ENCODE measurements at places on chromosomes 7 and 10. TPM values are rescaled to one million over a fixed set of nuclear protein-coding genes. Genes with fewer than 3 reads are reported as not detected.

DNA sequence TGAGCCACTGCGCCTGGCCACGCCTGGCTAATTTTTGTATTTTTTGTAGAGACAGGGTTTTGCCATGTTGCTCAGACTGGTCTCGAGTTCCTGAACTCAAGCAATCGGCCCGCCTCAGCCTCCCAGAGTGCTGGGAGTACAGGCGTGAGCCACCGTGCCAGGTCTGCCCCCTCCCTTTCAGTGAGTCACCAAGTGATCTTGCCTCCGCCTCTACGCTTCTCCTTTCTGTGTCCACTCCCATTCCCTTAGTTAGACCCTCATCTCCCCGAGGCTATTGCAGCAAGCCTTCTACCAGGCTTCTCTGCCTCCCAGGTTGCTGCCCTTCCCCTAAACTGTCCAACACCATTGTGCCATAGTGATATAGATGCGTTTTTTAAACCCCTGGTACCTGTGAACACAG lies 32.9 kb downstream of the CDC123 start:
- DNase-seq: no peak

DNA sequence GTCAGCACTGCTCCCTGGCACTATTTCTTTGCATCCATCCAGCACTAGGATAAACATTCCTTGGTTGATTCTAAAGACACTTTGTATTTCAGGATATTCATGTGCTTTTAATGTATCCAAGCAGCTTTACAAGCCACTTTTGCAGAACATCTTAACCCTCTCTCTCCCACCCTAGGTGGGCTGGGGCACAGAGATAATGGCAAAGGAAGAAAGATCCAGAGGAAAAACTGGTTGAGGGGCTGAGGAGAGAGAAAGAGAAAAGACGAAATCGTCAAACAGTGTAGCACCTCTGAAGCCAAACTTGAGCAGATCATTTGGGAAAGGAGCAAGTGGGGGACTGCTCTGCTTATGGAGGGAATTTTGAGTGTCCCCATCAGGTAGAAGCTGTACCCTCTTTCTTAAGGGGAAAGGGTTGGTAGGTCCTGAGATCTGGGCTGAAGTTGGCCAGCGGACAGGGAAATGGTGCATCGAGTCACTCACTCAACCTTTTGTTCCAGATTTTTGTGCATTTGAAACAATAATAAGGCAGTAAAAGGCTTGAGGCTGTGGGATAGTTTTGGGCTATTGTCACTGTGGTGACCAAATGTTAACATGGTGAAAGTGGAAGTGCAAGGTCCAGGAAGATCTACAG lies 4.2 kb upstream of the HOXA13 start:
- no peak for DNase-seq

Gene MAT1A
- total RNA-seq: not detected

Gene ASZ1
- total RNA-seq: not detected

Gene TEX36
- total RNA-seq: not detected

- DNase-seq: peak; percentile 14
Measured at GRCh38 chr7:18116661-18117060, 89.0 kb upstream of the PRPS1L1 start.

Gene PLCE1
- 6.7 TPM for total RNA-seq

Gene RELN
- total RNA-seq: 0.63 TPM

- DNase-seq: peak; percentile 48
Measured at GRCh38 chr7:66344166-66344565, 139.0 kb downstream of the TPST1 start.

- DNase-seq: no peak
Measured at GRCh38 chr10:47025540-47026300, 114.5 kb downstream of the PTPN20 start.

DNA sequence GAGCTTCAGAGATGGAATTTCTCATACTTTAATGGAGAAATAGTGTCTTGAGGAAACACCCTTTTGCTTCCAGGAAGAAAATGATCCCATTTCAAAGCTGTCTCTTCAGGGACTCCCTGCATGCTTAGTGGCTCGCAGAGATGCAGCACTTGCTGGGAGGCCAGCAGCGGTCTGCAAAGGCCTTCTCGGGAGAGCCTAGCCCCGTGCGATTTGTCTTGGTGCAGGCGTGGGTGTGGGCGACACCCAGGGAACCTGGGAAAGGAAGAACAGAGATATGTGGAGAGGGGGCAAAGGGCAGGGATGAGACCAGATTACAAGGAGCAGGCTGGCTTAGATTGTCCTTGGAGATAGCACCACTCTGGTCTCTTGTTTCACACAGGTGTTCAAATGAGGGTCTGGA lies 352.3 kb upstream of the PODXL start:
- DNase-seq: no peak

GRCh38 chr10:2476218-2476811 lies 591.0 kb upstream of the PFKP start:
- no peak for DNase-seq

DNA sequence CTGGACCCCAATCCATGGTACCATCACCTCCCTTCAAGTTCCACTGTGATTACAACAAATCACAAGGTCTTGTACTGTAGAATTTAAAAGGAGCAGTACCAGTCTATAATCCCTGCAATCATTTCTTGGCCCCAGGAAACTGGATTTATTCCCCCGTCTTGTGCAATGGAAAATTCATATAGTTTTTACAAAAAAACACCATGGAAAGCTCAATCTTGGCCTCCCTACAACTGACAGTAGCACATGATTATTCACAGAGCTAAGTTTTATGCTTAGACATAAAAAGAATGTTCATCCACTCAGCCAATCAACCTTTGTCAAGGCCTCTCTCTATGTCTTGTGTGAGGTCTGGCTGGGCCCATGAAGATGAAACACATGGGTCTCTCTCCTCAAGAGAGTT lies 10.2 kb downstream of the DGKI start:
- no peak for DNase-seq

DNA sequence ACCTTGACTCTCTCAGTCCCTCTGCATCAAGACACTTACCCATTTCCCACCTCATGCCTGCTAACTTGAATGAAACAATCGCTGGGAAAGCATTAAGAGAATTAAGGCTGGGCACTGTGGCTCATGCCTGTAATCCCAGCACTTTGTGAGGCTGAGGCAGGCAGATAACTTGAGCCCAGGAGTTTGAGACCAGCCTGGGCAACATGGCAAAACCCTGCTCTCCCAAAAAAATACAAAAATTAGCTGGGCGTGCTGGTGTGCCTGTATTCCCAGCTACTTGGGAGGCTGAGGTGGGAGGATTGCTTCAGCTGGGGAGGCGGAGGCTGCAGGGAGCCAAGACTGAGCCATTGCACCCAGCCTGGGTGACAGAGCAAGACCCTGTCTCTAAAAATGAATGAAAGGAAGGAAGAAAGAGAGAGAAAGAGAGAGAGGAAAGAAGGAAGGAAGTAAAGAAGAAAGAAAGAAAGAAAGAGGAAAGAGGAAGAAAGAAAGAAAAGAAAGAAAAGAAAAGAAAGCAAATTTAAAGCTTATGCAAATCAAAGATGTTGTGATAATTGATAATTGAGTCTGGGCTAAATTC lies 646 bp downstream of the SERPINE1 start:
- no peak for DNase-seq

GRCh38 chr7:157152391-157152937 lies 13.7 kb downstream of the UBE3C start:
- DNase-seq: no peak

DNA sequence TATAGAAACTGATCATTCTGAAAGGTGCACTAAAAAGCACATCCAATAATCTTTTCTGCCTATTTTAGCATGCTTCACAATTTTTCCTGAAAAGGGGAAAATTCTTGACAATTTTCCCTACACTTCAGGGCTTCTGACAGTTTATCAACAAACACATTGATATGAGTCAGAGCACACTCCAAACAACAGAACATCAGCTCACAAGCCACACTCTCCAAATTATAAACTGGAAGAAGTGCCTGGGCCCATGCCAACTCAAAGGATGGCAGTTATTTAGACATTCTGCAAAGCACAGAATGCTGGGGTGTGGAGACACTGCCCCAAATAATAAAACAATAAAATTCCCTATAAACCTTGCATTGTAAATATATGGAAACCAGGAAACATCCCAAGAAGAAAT lies 90.8 kb downstream of the ELAPOR2 start:
- peak; percentile 29 for DNase-seq

- DNase-seq: peak; percentile 18
Measured at GRCh38 chr10:29702273-29703164, 67.7 kb upstream of the SVIL start.

- DNase-seq: no peak
Measured at GRCh38 chr10:23013581-23014335, 81.6 kb upstream of the MSRB2 start.

DNA sequence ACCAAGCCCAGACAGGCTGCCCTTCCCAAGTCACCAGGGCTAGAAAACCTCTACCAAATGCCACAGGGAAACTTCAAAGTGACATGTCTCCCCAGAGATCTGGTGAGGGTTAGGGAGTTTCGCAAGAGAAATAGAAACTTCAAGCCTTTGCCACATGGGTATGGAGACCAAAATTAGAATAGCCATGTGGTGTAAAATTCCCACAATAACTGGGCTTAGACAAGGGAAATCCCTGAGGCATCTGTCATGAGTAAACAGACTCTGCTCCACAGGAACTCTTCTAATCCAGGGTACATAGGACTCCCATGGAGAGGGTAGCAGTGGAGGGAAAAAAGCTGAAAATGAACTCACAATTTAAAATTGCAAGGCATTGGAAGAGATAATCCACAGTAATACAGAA lies 14.3 kb downstream of the ADAM12 start:
- peak; percentile 96 for DNase-seq

Gene KCNH2
- not detected for total RNA-seq

Gene ECHDC3
- 3.2 TPM for total RNA-seq

Gene IL15RA
- not detected for total RNA-seq

Gene TMEM270
- not detected for total RNA-seq

DNA sequence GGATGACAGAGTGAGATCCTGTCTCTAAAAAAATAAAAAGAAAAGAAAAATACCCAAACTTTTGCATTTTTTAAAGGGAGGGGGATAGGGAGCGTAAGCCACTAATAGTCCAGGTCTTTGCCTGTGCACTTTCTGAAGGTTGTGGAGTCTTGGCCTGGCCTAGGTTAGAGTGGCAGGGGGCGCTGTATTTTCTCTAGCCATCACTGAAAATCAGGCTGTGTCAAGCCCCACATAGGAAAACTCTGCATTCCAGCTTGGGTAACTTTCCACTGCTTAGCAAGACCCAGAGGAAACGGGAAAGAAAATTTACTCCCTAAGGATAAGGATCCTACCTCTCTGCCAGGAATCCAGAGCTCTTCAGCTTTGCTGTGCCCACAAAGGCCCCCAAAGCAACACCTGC lies 10.5 kb upstream of the PAX4 start:
- DNase-seq: no peak

DNA sequence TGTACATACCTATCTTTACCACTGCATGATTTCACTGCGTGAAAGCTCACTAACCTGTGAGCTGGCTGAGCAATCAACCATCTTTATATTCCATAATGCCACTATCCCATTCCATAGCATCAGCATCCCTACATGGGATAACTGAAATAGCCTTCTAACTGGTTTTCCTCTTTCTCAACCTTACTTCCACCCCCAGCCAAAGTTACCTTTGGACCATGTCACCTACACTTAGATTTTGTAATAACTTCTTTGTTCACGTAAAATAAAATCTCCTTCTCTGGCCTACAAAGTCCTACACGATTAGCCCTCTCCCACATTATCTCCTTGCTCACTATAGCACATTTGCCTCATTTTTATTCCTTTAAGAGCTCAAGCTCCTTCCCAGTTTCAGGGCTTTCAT lies 2.5 kb downstream of the PSMA2 start:
- no peak for DNase-seq

Gene CNNM1
- 0.32 TPM for total RNA-seq

DNA sequence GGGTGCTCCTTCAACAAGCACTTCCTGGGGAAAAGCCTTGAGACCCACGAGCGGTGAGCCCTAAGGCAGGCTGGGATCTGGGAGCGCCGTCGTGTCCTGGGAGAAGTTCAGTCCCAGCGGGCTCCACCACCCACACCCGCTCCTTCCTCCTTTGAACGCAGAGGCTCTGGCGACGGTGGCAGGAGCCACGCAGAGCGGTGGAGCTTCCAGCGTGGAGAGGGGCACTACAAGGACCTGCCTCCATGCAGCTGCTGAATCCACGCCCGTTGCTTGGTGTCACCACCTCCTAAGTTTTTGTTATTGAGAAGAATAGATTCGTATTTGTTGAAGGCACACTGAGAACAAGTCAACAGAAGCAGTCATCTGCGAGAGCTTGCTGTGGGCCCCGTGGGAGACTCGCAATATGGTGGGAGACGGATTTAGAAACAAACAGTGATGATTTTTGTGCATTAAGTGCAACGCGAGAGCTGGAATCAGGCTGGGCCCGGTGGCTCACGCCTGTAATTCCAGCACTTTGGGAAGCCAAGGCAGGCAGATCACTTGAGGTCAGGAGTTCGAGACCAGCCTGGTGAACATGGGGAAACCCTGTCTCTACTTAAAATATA lies 60.1 kb upstream of the SDK1 start:
- DNase-seq: no peak

DNA sequence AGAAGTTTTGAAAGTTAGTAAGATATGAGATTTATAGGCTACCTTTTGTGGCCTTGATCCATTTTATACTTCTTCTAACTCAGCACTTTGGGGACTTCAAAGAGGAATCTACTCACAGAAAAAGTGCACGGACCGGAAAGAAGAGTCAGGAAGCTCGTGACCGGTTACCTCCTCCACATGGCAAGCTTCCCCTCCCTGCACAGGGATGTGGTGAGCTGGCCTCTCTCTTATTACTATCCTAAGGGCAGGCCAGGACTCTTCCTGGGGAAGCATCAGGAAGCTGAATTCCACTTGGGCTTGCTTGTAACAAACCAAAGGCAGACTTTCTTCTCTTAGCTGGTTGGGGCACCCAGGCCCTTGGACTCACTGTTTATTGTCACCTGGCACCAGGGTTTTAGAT lies 170.8 kb upstream of the GLI3 start:
- no peak for DNase-seq

- DNase-seq: no peak
Measured at GRCh38 chr7:146479040-146479439, 362.4 kb downstream of the CNTNAP2 start.

DNA sequence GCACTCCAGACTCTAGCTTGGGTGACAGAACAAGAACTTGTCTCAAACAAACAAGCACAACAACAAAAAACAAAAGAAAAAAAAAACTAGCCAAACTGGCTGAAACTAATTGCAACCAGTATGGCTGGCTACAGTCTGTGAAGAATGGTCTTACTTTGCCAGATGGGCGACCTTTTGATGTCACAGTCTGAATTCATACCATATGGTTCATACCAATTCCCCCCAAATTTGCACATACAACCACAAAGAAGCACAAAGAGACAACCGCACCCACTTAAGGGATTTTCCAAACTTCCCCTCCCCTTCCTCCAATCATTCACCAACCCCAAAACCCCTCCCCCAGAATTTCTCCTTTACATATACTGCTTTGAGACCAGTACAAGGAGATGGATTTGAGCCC lies 114.2 kb downstream of the SPAG6 start:
- no peak for DNase-seq

Data from LHCN-M2 (cell line).